MM.1S (cell line): ENCODE measurements at places on chromosomes 12 and 14.
A peak's percentile ranks its signal among the peaks of the same experiment; 100 is the strongest.

DNA sequence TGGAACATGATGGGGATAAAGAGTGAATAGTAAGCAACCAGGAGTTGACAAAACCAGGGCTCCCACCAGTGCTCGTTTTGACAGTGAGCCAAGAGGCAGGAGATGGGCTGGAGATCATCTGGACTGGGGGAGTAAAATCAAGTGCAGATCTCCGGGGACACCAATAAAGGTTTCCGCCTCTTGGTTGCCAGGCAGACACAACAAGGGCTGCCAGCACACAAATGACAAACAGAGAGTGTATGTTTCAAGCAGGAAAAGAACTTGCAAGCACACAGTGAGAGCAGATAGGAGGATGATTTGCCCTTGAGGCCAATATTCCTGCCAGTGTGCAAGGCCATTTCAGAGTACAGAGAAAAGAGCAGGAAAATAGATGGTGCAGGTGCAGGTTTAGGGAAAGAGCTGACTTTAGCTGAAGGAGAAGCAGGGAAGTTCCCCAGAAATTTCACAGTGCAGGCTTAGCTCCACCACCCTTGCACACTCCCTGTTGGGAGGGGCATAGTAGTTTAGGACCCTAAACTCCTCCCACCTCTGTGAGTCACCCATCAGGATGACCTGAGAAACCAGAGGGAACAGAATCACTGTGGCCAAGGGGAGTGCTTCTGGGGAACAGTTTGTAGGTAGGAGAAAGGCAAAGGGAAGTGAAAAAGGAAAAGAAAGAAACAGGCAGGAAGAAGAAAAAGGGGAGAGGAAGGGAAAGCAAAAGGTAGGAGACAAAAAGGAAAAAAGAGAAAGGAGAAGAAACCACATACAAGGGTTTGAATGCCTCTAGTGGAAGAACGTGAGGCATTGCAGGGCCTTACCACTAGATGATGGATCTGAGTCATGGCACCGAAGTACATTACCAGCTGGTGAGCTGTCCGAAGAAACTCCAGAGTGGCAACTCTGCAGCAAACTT is 404.4 kb downstream of the SLC6A15 start:
- DNase-seq, result peak; percentile 38

DNA sequence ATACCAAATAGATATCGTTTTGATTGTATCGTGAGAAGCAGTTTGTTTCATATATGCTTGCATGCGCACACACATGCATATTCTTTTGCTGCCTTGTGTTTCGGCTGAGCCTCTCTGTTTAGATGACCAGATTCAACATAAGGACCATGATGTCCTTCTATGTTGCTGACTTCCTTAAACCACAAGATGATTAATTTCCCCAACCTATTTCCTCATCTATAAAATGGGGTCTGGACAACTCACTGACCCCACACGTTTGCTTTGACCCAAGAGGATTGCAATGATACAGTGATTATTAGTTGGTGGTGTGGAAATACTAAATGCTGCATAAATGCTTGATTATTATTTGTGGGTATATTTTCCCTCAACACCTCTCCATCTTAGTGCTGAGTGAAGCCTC is 16.8 kb upstream of the FOS start:
- no peak for DNase-seq

DNA sequence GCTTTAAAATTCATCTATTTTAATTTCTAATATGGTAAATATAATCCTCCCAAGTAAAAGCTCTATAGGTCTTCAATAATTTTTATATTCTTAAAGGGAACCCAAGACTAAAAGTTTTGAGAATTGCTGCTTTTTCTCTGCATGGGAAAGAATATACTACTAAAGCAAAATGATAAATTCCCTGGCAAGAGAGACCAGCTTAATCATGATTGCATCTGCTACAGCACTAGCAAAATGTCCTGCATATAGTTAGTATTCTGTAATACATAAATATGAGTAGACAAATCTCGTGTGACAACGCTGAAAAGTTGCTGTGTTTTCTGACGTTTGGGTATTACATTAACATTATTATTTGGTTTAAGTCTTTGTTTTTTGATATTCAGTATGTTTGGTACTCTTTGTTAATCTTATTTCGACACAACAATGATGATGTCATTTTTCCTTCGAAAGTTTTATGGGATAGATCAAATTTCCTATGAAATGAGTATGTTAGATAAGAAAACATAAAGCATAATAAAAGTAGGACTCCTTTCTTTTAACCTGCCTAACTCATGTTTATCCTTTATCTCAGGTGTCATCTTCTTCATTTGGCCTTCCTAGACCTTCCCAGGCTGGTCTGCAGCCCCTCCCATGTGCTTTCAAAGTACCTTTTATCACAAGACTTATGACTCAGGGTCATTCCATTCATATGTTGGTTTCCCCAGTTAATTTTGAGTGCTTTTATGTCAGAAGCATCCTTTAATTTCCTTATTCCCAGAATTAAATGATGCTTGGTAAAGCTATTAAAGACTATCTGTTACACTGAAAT is 321.9 kb downstream of the RAD51B start:
- DNase-seq, result no peak

DNA sequence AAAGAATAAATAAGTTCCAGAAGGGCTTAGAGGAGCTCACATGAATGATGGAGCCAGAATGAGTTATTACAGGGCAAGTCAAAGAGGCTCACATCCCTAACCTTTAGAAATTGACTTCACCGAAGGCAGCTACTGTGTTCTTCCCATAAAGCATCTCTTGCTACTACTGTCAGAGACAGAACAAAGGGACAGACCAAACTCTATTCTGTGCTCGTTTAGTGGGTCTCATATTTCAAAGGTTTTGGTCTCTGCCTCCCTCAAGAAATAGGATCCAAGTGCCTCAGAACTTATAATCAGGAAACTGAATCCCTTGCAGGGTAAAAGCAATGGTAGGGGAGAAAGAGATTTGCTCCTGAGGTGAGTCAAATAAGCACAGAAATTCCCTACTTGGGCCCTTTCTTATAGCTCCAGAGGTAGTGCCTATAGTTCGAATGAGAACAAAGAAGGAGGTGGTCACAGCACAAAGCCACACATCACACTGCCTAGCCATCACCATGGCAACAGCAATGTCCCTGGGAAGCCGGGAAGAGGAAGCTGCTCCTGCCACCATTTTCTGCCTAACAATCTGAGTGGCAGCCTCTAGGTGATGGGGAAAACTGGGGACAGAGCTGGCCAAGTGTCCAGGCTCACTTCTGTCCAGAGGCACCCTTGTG is 294.9 kb downstream of the FOXN3 start:
- no peak for DNase-seq

DNA sequence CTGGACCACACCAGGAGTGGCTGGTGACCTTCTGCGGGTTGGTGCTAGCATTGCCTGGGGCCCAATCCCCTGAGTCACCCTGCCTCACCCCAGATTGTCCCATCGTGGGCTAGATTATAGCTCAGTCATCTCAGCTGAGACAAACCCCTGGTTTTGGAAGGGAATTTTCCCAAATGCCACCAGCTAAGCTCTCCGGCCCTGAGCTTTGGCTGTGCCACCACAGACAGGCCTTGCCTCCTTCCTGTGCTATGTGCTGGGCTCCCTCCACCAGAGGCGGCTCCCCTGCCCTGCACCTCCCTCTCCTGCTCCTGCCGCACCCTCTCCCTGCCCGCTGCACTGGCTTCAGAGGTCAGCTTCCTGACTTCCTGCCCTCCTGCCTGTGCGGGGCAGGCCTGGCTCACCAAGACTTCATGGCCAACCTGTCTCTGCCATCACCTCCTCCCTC is 196.3 kb downstream of the TSPAN9 start:
- no peak for DNase-seq
